ENCODE measurements at places on chromosomes 2 and 18.

DNA sequence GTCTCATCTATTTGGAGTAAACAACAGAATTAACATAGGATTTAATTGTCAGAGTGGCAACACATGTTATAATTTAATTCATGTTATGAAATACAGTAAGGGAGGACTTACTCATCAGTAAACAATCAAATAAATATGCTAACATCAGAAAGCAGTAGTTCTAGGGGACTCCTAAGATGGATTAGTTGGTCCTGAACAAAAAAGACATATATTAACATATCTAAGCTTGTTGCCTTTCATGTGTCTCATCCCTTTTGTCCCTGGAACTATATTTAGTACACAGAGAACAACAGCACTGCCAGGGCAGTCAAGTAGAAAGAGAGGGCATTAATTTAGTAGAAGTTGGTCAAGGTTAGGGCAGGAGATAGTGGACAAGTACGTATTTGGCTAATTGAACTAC is 117.8 kb upstream of the FZD5 start:
- DNase-seq, result no peak

- DNase-seq, result no peak
Measured at GRCh38 chr2:15363142-15363541, 198.0 kb downstream of the NBAS start.

GRCh38 chr2:133266041-133266925 is 302.0 kb downstream of the NCKAP5 start:
- DNase-seq, result no peak

- DNase-seq, result no peak
Measured at GRCh38 chr2:129605646-129606045, 373.8 kb upstream of the RAB6C start.

- no peak for DNase-seq
Measured at GRCh38 chr2:215754546-215754945, 258.8 kb downstream of the MREG start.

DNA sequence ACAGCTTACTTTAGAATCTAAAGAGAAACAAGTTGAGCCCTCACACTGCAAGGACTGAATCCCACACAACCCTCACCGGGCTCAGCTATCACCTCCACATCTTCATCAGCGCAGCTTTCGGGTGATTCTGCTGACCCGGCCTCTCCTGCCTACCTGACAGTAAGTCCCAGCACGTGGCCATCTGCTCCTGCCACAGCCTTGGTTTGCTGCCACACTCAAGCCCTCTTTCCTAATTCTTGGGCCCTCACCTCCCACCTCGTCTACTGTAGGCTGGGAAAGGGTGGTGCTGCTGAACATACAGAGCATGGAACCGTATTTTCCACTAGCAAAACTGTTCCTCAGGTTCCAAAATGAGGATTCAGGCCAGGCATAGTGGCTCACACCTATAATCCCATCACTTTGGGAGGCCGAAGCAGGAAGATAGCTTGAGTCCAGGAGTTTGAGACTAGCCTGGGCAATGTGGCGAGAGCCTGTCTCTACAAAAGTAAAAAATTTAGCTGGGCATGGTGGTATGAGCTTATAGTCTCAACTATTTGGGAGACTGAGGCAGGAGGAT is 55.3 kb upstream of the HAAO start:
- no peak for DNase-seq

DNA sequence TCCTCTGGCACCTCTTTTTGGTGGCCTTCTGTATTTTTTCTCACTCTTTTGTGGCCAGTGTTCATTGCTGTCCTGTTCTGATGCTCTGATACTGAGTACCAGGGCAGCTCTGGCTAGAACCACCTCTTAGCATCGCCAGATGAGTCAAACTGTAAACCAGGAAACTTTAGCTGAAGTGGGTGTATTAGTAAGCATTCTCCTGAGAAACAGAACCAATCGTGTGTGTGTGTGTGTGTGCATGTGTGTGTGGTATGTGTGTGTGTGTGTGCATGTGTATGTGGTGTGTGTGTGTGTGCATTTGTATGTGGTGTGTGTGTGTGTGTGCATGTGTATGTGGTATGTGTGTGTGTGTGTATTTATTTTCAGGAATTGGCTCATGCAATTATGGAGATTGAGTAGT is 166.3 kb upstream of the SKOR2 start:
- no peak for DNase-seq

GRCh38 chr2:164764996-164765395 is 76.6 kb downstream of the COBLL1 start:
- no peak for DNase-seq

GRCh38 chr18:26489881-26490280 is 58.5 kb downstream of the KCTD1 start:
- DNase-seq, result no peak

DNA sequence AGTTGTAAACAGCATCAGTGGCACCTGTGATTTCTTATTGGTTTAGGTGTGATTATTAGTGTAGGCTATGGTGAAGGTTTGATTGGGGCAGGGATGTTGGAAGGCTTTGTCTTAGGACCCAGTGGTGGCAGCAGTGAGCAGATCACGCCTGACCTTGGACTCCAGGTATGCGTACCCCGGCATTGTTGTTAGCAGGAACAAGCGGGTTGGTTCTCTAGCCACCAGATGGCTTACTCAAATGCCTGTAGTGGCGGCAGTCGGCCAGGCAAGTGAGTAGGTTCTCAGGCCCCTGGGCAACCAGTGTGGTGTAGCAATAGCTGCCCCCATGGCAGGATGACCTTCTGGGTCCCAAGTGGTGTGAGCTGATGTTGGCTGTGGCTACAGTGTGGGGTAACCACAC is 558.3 kb downstream of the KCNJ3 start:
- no peak for DNase-seq

DNA sequence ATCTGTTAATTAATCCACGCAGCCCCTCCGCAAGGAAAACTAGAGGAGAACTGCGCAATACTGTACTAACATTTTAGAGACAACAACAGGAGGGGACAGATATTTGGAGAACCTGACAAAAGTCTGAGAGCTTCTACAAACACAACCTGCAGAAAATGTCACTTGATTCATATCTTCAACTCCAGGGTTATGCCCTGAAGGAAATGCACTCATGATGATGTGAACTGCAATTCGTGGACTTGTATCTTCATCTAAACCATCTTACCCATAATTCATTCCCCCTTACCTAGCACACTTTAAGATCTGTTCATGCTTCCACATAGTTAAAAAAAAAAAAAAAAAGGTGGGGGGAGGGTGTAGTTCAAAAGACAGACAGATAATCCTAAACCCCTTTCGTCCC is 75.5 kb downstream of the AFF3 start:
- DNase-seq, result no peak

- DNase-seq, result no peak
Measured at GRCh38 chr2:15875969-15876705, 64.2 kb upstream of the MYCN start.

- no peak for DNase-seq
Measured at GRCh38 chr2:235472443-235472842, 21.4 kb upstream of the AGAP1 start.

DNA sequence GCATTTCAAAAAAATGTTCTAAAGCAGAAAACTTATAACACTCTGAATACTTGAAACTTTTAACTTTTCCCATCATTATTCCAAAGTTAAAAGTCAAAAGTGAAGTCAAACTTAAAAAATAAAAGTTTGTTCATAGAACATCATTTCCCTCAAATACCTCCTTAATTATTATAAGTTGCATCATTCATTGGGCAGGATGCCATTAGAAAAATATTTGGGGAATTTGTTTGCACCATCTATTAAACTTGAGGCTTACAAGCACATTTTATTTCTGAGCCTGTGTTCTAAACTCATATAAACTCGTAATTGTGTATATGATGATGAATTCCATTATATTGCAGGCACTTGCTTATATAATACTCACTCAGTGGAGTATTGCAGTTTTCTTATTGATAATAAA is 588.0 kb upstream of the NRXN1 start:
- DNase-seq, result no peak

GRCh38 chr2:23221236-23221635 is 163.7 kb upstream of the KLHL29 start:
- no peak for DNase-seq

- no peak for DNase-seq
Measured at GRCh38 chr2:216429428-216429827, 17.1 kb downstream of the SMARCAL1 start.

- DNase-seq, result no peak
Measured at GRCh38 chr2:32835148-32835547, 111.6 kb upstream of the LTBP1 start.

DNA sequence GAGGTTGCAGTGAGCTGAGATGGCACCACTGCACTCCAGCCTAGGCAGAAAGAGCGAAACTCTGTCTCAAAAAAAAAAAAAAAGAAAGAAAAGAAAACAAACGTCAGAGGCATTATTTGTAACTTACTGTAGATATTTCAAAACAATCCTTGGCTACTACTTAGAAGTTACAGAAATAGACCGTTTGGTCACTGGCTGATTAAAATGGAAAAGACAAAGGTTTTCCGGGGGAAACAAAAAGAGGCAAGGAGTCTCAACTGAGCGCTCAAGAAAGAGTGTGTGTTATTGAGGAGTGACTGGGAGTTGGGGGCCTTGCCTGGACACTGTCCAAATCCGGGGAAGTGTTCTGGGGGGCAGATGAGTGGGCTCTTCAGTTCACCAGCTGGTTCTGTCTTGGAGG is 47.6 kb downstream of the TEX44 start:
- no peak for DNase-seq

GRCh38 chr2:109663721-109664120 is 49.6 kb downstream of the SOWAHC start:
- DNase-seq, result no peak

GRCh38 chr2:114031605-114032505 is 142.0 kb downstream of the ACTR3 start:
- DNase-seq, result no peak

DNA sequence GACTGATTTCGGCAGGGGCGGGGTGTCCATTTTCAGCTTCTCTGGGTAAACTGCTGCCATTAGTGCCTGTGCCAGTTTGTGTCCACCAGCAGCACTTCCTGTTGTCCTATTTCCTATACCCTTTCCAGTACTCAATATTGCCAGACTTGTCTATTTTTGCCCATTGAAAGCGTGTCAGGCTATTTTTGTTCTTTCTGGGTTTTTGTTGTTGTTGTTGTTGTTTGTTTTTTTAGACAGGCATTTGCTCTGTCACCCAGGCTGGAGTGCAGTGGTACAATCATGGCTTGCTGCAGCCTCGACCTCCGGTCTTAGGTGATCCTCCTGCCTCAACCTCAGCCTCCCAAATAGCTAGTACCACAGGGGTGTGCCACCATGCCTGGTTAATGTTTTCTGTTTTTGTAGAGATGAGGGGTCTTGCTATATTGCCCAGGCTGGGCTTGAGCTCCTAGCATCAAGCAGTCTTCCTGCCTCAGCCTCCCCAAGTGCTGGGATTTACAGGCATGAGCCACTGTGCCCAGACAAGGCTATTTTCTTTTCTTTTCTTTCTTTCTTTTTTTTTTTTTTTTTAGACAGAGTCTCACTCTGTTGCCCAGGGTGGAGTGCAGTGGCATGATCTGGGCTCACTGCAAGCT is 8.5 kb downstream of the PRELID3A start:
- DNase-seq, result no peak

DNA sequence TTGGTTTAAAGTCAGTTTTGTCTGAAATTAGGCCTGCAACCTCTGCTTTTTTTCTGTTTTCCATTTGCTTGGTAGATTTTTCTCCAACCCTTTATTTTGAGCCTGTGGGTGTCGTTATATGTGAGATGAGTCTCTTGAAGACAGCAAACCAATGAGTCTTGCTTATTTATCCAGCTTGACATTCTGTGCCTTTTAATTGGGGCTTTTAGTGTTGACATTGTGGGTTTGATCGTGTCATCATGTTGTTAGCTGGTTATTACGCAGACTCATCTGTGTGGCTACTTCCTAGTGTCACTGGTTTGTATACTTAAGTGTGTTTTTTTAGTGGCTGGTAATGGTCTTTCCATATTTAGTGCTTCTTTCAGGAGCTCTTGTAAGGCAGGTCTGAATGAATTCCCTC is 18.8 kb downstream of the TMEM87B start:
- no peak for DNase-seq

DNA sequence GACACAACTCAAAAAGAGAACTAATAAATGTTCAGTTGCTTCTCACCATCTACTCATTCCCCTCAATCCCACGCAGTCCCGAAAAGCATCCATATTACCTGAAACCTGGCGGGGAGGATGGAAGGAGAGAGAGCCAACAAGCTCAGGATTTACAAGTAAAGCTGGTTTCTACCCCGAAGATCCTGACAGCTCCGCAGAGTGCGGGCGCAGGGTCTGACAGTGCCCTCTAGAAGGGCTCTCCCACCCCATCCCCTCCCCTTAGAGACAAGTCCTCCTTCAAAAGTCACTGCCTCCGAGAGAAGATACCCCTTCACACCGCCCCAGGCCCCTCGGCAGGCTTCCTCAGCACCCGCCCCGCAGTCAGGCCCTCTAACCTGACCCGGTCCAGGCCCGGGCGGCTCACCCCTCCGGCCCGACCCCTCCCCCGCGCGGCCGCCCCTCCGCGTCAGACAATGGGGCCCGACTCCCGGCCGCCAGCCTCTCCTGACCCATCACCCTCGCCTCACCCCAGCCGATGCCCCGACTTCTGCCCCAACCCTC is 550 bp downstream of the RAB1A start:
- peak; percentile 1 for DNase-seq

DNA sequence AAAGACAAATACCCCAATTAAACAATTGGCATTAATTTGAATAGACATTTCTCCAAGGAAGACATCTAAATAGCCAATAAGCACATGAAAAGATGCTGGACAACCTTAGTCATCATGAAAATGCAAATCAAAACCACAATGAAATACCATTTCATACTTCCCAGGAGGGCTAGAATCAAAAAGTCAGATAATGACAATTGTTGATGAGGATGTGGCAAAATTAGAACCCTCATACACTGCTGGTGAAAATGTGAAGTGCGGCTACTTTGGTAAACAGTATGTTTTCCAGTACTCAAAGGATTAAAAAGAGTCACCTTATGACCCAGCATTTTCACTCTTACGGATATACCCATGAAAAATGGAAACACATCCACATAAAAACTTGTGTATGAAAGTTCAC is 91.6 kb downstream of the FIGN start:
- no peak for DNase-seq

DNA sequence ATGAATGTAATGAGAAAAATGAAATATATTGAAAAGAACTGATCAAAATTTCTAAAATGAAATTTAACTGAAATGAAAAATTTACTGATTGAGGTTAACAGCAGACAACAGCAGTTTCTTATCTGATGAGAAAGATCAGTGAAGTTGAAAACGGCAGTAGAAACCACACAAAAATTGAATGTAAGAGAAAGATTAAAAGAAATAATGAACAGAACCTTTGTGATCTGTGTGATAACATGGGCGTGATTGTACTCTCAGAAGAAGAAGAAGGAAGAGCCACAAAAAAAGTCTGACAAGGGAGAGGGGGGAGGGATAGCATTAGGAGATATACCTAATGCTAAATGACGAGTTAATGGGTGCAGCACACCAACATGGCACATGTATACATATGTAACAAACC is 45.2 kb downstream of the FAM117B start:
- DNase-seq, result no peak

DNA sequence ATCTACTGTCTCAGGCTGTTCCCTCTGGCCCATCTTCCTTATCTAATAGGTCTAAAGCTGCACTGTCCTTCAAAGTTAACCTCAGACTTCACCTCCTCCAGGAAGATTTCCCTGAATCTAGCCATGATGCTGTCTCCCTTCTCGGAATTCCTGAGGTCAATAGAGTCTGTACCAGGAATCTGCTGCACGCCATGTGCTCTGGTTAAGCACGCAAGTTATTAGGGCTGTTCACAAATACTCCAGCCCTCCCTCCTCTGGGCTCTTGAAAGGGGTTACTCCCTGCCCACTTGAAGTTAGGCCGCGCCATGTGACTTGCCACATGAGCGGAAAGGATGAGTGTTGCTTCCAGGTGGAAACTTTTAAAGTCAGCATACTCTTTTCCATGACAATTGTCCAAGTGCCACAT is 43.6 kb downstream of the MCFD2 start:
- DNase-seq, result no peak

GRCh38 chr2:166417669-166418068 is 41.9 kb upstream of the SCN9A start:
- no peak for DNase-seq

All from T-helper 22 cell (primary cell).